NCI-H460 (cell line): ENCODE measurements at places on chromosomes 7 and 10.

- DNase-seq: no peak
These were observed 441.4 kb downstream of the CNTNAP2 start for GRCh38 chr7:146557971-146558469.

- DNase-seq: no peak
These were observed 97.3 kb downstream of the DNAH11 start for GRCh38 chr7:21640105-21640504.

- DNase-seq: no peak
These were observed 48.7 kb downstream of the CH25H start for GRCh38 chr10:89158446-89158845.

- DNase-seq: no peak
These were observed 9.2 kb upstream of the IL6 start for GRCh38 chr7:22717760-22718159.

GRCh38 chr10:76624470-76624869 is 1013.1 kb downstream of the KCNMA1 start:
- DNase-seq: no peak

GRCh38 chr7:132430861-132431822 is 145.1 kb downstream of the PLXNA4 start:
- DNase-seq: no peak

DNA sequence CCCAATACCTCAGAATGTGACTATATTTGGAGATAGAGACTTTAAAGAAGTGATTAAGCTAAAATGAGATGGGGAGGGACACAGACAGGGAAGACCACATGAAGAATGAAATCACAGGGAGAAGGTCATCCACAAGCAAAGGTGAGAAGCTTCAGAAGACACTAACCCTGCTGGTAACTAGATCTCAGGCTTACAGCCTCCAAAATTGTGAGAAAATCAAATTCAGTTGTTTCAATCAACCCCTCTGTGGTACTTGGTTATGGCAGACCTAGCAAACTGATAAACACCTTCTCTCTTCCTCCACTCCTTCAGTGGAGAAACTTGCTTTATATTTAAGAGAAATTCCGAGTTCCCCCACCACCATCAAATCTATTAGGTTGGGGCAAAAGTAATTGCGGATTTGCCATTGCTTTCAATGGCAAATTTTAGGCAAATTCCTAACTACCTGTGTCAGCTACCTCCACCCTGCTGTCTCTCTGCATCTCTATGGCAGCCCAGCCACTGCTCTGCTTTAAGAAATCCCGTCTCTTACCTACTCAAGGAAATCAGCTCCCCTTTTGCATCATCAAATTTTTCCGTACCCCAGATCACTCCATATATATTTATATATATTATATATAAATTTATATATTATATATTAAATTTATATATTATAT is 38.2 kb downstream of the SEMA3E start:
- no peak for DNase-seq

- DNase-seq: peak; percentile 46
These were observed 185.6 kb downstream of the ANK3 start for GRCh38 chr10:60203993-60204618.

DNA sequence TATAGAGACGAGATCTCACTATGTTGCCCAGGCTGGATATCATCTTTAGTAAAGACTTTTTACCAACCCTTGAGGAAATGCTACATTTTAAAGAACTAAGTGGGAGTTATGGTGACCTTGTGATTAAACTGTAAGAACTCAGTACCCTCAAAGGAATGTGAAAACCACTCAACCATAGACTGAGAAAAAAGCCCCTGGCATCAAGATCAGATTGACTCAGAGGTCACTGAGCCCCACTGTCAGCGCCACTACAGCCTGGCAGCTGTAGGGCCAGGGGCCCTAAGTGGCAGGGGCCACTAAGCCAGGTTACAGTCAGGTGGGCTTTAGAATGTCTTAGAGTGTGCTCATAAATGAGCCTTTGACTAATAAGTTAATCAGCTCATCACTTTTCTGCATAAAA is 55.9 kb downstream of the APBB1IP start:
- DNase-seq: no peak

- no peak for DNase-seq
These were observed 666.0 kb upstream of the LRRTM3 start for GRCh38 chr10:66259836-66260235.

GRCh38 chr7:22485189-22485588 is 14.8 kb downstream of the STEAP1B start:
- DNase-seq: no peak

- no peak for DNase-seq
These were observed 2.9 kb downstream of the HABP2 start for GRCh38 chr10:113555751-113556150.

- no peak for DNase-seq
These were observed 70.6 kb upstream of the GLCCI1 start for GRCh38 chr7:7897949-7898515.

DNA sequence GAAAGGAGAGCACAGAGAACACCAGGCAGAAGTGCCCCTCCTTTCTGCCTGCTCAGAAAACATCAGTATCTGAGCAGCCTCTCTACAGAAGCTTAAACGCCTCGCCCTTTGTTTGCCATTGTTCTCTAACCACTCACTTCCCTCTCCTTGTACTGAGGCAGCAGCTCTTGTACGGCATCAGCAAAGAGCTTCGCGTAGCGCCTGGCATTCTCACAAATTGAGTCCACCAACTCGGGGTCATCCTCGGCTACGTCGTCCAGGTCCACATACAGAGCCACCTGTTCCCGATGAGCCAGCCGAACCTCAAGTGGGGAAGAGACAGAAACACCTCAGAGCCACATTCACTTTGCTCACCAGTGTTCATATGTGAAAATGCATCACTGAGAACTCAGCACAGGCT is 1.7 kb downstream of the MCM7 start:
- DNase-seq: no peak

DNA sequence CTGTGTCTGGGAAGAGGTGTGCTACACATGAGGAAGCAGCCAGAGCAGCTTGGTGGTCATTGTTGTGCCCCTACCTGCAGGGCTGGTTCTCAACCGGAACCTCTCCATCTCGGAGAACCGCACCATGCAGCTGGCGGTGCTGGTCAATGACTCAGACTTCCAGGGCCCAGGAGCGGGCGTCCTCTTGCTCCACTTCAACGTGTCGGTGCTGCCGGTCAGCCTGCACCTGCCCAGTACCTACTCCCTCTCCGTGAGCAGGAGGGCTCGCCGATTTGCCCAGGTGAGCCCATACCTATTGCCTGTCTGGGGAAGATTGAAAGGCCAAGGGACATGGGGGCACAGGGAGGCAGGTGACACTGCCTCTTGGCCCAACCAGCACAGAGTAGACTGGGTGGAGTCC is 29.3 kb upstream of the CSGALNACT2 start:
- no peak for DNase-seq

- no peak for DNase-seq
These were observed 338.8 kb upstream of the SHH start for GRCh38 chr7:156151078-156151477.

DNA sequence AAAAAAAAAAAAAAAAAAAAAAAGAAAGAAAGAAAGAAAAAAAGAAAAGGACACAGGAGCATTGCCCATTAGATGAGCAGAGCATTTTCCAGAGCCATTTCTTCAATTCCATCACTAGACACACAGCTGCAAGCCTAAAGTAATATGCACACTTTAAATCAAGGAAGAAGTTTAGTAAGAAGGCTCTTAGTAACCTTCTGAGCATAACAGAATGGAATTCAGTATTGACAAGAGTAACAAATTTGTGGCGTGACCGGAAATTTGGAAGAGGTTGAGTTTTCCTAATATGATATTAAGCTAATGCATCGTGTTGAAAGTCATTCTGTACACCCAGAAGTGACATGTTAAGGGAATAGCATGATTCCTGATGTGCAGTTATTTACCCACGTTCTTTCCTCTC is 35.3 kb downstream of the SMURF1 start:
- DNase-seq: no peak

- DNase-seq: no peak
These were observed 4.6 kb downstream of the STEAP2 start for GRCh38 chr7:90216080-90216674.

- no peak for DNase-seq
These were observed 13.5 kb downstream of the SEMA3C start for GRCh38 chr7:80905334-80905733.

DNA sequence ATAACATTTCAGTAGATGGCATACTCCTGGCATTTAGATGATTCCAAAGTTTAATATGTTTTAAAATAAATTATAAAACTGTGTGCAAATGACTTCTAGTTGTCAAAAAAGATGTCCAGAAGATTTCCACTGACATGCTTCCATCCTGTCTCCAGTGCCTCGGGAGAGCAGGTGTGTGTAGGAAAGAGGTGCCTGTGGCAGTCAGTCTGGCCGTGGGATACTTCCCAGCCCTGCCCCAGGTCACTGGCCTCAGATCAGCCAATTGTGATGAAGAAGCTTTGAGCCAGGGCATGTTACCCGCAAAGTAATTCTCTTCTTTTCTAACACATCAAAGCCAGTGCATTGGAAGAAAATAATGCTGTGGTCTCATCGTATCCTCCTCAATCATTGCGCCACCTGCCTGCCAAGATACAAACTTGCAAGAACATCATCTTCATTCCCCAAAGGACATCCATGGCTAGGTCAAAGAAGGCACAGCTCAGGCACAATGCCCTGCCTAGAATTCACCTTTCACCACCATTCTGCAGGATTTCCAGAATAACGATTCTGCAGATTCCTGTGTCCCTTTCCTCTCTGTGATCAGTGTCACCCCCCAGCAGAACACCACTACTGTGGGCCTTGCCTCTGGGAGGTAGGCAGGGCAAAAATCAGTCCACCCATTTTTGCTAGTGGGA is 6.3 kb upstream of the KCNMA1 start:
- peak; percentile 44 for DNase-seq

GRCh38 chr7:41773756-41774155 is 70.9 kb upstream of the INHBA start:
- no peak for DNase-seq
